ENCODE measurements at places on chromosomes 7 and 10. TPM values are rescaled to one million over a fixed set of nuclear protein-coding genes. Genes with fewer than 3 reads are reported as not detected.

Gene SLC18A3
- total RNA-seq: not detected

Gene PRKCQ
- not detected for total RNA-seq

Gene PVRIG
- total RNA-seq: 0.78 TPM

Gene SPDYE8
- total RNA-seq: not detected

- DNase-seq: no peak
Measured at GRCh38 chr7:150451097-150451793, 815 bp downstream of the GIMAP8 start.

DNA sequence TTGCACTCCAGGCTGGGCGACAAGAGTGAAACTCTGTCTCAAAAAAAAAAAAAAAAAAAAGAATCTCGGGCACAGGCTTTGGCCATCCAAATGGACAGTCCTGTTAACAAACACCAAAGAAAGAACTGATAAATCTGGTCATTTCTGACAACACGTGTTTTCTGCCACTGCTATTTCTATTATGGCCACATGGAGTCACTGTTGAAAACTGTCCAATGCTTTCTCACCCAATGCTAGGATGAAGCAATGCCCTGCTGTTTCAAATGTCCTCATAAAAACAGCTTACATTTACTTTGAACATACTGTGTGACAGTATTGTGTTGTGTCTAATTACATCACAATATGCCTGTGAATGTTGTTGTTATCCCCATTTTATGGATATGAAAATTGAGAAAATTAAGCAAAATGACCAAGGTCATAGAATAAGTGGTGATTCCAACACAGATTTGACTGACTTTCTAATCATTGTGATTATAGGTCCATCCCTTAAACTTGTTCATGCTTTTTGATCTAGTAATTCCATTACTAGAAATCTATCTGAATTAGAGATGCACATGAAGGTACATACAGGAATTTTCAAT, 19.9 kb upstream of the MAP3K8 start:
- no peak for DNase-seq

DNA sequence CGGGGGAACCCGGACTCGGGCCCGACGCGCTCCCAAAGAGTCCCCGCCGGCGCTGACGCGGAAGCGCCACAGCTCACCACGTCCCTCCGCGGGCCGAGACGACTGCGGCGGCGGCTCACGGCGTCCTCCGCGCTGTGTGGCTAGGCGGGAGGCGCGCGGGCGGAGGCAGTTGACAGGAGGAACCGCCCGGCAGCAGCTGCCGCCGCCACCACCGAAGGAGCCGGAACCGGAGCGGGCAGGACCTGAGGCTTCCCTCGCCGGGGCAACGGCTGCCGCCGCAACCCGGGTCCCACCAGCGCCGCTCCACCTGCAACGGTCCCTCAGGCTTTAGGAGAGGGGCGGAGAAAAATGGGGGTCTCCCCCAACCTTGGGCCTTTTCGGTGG, 334 bp downstream of the ZNF800 start:
- DNase-seq: no peak

DNA sequence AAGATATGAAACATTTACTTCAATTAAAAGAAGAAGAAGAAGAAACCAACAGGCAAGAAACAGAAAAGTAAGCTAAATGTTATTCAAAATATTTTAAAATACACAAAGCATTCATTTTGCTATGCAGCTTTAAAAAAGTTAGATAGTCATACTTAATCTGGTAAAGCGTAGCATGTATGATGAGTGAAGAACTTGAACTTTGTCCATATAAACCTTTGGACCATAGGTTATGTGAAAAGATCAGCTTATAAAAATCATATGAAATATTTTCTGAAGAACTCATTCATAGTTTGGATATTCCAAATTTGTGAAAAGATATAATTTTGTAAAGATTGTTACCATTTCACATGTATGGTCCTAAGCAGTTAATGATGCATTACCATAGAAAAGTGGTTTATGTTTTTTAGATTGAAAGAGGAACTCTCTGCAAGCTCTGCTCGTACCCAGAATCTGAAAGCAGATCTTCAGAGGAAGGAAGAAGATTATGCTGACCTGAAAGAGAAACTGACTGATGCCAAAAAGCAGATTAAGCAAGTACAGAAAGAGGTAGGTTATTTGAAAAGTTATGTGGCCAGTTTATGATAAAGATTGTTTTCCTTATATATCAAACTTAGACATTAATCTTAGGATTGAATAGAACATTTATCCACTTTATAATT, 37.3 kb downstream of the KIF20B start:
- DNase-seq: no peak

GRCh38 chr10:93913706-93914105, 19.9 kb downstream of the SLC35G1 start:
- no peak for DNase-seq

Data from tibial nerve (tissue), 4 donors.